ENCODE measurements at places on chromosomes 7 and 10.

DNA sequence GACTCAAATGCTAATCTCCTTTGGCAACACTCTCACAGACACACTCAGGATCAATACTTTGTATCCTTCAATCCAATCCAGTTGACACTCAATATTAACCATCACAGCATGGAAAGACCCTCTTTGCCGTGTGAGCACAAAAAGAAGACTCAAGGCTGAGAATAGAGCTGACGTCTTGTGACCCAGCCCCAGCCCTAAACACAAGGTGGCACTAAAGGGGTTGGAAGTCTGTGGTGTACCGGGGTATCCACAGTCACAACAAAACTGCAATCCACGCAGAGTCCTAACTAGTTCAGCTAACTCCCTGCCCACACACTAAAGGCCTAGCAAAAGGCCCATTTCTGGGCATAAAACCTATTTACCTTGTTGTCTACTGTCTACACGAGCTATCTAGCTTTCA lies 200.1 kb downstream of the ACTR3B start:
- peak; percentile 36 for DNase-seq

- DNase-seq: no peak
These were observed 24.0 kb downstream of the CCSER2 start for GRCh38 chr10:84352251-84352842.

DNA sequence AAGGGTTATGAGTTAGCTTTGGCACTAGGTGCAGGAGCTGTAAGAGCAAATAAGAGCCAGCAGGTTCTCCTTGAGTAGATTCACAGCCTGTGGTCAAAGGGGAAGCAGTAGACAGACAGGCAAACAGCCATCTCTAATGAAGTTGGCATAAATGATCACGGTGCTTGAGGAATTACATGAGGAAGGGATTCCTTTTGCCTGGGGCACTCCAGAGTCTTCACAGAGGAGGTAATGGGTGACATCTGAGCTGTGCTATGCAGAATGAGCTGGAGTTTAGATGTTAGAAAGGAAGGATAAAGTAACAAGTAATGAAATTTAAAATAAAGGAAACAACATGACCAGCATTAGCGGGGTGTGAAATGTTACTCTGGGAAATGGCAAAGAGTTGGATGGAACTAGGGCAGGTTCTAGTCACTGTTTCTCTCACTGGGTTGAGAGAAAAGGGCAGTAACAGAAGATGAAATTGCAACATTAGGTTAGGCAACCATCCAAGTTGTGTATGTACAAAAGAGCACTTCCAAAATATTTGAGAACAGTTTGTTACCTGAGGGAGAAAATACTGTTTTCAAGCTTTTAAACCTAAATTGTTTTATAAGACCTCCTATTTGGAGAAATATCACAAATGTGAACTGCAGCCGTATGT lies 613.8 kb downstream of the PHTF2 start:
- no peak for DNase-seq

DNA sequence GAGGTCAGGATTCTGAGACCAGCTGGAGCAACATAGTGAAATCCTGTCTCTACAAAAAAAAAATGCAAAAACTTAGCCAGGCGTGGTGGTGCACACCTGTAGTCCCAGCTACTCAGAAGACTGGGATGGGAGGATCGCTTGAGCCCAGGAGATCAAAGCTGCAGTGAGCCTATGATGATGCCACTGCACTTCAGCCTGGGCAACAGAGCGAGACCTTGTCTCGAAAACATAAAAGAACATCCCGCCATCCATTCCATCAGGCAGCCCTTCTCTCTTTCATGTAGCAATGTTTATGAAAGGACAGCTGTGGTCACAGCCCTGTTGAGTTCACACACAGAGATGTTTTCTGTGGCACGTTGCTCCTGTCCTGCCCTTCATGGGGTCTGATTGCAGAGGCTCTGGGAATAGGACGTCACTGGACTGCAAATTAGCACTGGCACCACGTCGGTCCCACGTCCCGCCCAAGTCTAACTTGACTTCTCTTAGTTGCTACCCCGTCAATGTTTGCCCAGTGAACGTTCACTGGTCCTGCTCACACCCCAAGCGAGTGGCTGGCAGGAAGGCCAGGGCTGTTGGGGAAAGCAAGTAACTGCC lies 64.5 kb upstream of the MYL10 start:
- DNase-seq: no peak

GRCh38 chr10:89414879-89415821 lies 782 bp downstream of the IFIT5 start:
- peak; percentile 14 for DNase-seq

- no peak for DNase-seq
These were observed 69.1 kb downstream of the RTKN2 start for GRCh38 chr10:62199584-62199983.

DNA sequence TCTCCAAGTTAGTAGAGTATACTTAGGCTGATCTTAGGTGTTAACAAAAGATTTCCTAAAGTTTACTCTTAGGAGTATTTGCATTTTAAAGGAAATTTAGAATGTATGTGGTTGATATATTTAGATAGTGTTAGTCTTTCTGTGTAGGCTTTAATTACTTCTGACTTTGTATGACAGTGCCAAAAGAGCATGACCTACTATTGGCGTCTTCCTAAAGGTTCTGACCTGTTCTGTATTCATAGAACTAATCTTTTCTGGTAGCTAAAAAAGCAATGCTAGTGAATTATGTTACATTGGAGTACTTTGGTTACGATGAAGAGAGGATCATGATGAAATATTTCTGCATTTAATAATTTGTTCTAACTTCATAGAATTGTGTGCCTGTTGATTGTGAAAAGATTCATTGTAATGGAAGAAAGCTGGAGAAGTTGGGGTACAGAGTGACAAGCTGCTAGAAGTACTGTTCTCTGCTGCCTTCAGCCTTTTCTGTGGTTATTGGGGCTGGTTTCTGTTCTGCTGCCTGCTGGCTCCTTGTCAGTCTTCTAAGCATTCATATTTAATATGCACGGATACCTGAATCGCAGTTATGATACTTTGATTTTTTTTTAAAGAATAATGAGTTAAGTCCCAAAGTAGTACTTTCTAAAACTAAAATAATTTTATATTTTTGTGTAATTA lies 13.2 kb downstream of the WAC start:
- no peak for DNase-seq

DNA sequence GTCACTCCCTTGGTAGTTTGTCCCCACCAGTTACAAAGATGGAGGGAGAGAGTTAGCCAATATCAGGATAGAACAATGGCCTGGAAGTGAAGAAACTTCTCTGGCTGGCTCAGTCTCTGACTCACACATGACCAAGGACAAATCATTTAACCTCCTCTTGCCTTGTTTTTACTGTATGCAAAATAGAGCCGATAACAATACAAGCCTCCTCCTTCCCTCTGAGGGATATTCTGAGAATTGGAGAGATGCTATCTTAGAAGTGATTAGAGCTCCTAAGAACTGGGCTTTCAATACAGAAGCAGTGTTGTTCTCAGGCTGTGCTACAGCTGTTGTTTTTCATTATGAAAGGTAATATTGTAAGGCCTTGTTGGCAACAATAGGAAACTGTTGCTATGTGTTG lies 87.7 kb upstream of the EGR2 start:
- no peak for DNase-seq

DNA sequence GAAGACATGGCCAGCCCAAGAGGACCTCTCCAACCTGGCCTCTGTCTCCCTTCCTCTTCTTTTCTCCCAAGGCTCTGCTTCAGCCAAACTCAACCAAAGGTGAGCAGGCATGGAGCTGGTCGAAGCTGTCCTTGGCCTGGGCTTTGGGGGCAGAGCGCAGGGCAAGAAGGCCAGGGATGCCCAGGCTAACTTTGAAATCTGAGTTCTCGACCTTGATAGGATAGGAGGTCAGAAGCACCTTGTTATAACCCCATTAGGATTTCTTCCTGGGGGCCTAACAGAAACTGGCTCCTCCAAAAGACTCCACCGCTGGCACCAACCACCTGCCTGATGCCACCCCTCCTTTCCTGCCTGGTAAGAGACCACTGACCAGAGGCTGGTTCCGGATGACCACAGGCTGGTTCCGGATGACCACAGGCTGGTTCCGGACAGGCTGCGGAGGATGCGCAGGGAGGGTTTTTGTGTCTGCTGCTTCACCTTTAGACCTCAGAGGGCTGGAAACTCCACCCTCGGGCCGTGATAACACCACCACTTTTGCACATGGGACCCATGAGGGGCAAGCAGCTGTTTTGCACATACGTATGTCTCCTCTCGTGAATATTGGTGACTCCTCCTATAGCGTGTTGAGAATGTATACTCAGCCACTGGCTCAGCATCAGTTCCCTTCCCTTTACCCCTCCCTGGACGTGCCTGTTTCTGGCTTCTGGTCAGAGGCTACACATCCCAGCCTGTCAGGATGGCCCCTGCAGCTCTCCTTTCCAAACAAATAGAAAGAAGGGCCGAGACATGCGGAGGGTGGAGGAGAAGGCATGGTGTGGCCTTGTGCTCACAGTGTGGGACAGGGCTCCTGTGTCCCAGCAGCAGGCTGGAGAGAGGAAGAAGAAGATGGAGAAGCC lies 140.1 kb downstream of the DNAJB6 start:
- DNase-seq: no peak

DNA sequence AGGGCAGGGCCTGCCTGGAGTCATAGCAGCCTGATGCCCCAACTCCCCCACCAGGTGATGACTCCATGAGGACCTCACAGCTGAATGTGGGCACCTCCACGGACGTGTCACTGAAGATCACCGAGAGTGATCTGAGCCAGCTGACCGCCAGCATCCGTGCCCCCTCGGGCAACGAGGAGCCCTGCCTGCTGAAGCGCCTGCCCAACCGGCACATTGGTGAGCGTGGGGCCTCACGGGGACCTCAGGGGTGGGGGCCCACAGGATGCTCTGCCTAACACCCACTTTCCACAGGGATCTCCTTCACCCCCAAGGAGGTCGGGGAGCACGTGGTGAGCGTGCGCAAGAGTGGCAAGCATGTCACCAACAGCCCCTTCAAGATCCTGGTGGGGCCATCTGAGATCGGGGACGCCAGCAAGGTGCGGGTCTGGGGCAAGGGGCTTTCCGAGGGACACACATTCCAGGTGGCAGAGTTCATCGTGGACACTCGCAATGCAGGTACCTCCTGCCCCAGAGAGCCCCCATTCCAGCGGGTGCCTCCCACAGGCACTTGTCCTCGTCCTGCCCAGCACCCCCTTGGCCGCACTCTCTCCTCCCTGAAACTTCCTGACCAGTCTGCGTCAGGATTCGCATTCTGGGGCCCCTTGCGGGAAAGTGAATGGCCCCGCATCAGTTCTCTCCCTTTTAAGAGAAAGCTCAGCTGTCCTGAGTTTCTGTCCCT lies 10.0 kb upstream of the ATP6V1F start:
- no peak for DNase-seq

DNA sequence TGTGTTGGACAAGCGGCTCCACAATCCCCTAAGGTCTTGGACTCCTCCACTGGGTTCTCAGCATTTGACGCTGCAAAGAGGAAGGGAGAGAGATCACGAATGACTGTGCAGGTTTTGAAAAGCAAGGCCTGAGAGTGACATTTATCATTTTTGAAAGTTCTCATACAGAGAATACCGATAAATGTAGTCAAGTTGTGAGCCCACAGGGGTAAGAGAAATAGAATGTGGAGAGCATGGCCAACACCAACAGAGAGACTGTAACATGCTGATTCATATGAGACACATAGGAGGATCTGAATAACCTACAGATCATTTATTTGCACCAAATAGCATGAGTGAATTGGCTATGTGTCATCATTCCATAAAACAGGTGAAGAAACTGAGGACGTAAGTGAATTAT lies 230.5 kb upstream of the MBL2 start:
- DNase-seq: no peak

All from NCI-H524 (cell line).